ENCODE measurements at places on chromosomes 4 and X. TPM values are rescaled to one million over a fixed set of nuclear protein-coding genes. Genes with fewer than 3 reads are reported as not detected.

PORCN gene
- total RNA-seq: 14.2 TPM

DNA sequence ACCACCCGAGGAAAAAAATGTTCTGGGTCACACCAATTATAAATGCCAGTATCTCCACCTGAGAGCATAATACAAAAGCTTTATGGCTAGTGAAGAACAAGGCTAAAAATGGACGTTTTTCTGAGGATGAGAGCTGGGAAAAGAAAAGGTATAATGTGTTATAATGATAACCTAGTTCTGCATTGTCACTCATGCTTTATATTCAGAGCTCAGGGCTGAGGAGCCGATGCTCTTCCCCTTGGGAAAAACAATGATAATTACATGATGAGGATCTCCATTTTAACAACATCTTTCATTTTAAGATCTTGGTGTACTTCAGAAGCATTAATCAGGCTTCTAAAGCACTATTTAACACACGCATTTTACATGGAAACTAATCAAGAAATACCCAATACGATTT lies 333.7 kb downstream of the UNC5C start:
- no peaks in the 10 kb centered on the region for H3K27me3 ChIP-seq
- no peak for DNase-seq

GRCh38 chr4:180356766-180357165 lies 1886.4 kb upstream of the TENM3 start:
- no peaks in the 10 kb centered on the region for H3K27me3 ChIP-seq
- no peaks in the 10 kb centered on the region for H3K4me1 ChIP-seq
- H3K36me3 ChIP-seq: no peaks in the 10 kb centered on the region
- no peak overlapping the region for H3K27ac ChIP-seq

DNA sequence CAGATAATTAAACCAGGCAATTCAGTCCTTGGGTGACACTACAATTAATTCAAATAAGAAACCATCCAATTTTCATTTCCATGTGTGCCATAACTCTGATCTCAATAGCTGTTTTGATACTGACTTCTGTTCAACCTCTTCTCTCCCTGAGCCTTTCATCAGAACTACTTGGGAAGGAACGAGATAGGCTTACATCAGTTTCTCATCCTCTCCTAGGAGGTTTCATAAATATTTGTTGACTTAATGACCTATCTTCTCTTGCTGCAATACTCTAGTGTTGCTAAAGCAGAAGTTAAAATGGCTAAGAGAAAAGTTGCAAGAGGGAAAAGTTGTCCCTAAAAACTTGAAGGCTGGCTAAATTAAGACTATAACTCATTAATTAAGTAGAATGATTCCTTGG lies 41.8 kb downstream of the PRKG2 start:
- H3K4me3 ChIP-seq: no peak overlapping the region
- no peak overlapping the region for H3K27ac ChIP-seq

DNA sequence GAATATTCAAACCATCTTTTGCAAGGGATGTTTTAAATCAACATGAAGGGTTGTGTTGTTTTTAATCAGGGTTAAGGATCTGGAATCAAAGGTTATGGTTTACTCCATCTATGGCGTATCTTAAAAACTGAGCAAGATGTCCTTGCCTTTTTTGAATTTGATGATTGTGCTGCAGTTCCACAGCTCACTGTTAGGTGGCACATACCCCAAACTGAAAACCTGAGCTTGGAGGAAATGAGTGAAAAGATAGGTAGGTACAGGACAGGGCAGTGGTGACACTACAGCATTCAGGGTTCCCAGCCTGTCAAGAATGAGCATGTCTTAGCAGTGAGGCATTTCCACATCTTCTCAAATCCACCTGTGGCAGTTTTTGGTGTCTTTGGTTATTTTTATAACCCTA lies 13.1 kb upstream of the EOLA1 start:
- H3K4me3 ChIP-seq: no peak overlapping the region
- no peak overlapping the region for H3K27ac ChIP-seq
- no peaks in the 10 kb centered on the region for H3K4me1 ChIP-seq
- no peaks in the 10 kb centered on the region for H3K27me3 ChIP-seq

DNA sequence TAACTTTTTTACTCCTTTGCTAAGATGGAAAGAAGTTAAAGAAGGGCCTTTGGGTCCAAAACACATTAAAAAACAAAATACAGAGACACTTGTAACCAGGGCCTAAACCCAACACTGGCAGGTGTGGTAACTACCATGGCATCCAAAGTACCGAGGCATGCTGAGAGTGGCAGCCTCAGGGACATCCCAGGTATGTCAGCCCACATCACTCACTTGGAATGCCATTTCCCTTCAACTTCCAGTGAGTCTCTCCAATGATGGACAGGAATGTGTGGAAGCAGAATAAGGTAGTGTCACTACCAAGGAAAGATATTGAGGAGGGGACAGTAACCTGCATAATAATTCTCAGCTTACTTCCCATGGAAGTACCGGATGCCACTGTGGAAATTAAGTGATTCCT lies 79.5 kb upstream of the SCOC start:
- H3K4me3 ChIP-seq: no peak overlapping the region
- DNase-seq: no peak
- H3K4me1 ChIP-seq: no peaks in the 10 kb centered on the region
- no peaks in the 10 kb centered on the region for H3K36me3 ChIP-seq
- no peaks in the 10 kb centered on the region for H3K27me3 ChIP-seq
- H3K27ac ChIP-seq: no peak overlapping the region

- no peaks in the 10 kb centered on the region for H3K27me3 ChIP-seq
- H3K27ac ChIP-seq: no peak overlapping the region
- H3K4me1 ChIP-seq: no peaks in the 10 kb centered on the region
- no peak overlapping the region for H3K4me3 ChIP-seq
- no peak for DNase-seq
These were observed 79.8 kb downstream of the CLCN5 start for GRCh38 chrX:50002067-50002714.
